Foreskin keratinocyte (primary cell): ENCODE measurements at places on chromosomes 2 and 18.

- DNase-seq: no peak
Measured at GRCh38 chr18:12362473-12363174, 14.4 kb downstream of the AFG3L2 start.

DNA sequence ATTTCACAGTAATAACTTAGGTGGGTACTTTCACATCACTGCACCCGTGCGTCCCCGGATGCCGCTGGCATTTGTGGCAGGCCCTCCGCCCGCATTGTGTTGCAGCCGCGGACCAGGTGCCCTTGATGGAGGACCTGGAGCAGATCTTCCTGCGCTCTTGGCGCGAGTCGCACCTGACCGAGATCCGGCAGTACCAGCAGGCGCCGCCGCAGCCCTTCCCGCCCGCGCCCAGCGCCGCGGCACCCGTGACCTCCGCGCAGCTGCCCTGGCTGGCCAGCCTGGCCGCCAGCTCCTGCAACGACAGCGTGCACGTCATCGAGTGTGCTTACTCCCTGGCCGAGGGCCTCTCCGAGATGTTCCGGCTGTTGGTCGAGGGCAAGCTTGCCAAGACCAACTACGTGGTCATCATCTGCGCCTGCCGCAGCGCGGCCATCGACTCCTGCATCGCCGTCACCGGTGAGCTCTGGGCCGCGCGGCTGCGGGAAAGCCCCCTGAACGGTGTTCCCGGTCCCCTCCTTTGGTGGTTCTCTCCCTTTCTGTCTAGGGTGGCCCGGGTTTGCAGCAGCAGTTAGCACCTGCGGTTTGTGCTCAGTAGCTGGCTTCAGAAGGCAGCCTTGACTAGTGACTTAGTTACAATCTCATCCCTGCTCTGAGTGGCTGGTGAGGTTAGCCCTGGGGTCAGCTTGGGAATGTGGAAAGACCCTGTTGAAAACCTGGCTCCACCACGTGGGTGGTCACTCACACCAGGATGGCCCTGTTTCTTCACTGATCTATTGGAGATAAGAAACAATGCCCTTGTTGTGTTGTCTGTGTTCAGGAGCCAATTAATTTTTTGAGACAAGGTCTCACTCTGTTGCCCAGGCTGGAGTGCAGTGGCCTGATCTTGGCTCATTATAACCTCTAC, 59.1 kb downstream of the GREB1 start:
- DNase-seq: no peak

GRCh38 chr2:240269380-240269779, 128.9 kb upstream of the OTOS start:
- no peak for DNase-seq

- peak; percentile 44 for DNase-seq
Measured at GRCh38 chr18:3454365-3455089, 4.6 kb downstream of the TGIF1 start.

GRCh38 chr18:77321823-77322805, 72.5 kb downstream of the GALR1 start:
- DNase-seq: no peak

DNA sequence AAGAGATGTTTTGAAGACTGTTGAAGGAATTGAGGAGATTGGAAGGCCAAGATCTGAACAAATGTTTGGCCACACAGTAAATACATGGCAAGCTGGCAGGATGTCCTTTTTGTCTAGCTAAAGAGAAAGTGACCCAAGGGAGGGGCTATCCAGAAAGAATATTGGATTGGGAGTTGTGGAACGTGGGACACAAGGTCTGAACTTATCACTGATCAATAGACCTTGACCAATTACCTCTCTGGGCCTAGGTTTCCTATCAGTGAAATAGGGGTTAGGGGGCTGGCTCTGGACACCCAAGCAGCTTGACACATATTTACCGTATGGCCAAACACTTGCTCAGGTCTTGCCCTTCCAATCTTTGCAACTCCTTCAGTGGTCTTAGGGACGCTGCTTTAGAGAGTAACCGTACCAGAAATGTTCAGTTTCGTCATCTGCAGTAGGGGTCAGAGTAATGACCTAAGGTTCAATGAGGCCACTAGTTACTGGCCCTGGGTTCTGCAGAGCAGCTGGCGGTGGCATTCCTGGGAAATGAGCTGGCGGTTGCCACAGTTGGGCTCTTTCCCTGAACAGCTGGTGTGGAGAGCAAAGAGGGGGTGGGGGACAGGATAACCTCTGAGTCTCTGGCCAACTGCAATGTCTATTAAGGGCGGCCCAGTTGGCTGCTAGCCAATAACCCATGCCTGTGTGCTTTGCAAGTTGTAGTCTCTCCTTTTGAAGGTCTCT, 70.1 kb upstream of the STPG4 start:
- DNase-seq: peak; percentile 48

- no peak for DNase-seq
Measured at GRCh38 chr2:54084600-54084999, 30.8 kb upstream of the ACYP2 start.

DNA sequence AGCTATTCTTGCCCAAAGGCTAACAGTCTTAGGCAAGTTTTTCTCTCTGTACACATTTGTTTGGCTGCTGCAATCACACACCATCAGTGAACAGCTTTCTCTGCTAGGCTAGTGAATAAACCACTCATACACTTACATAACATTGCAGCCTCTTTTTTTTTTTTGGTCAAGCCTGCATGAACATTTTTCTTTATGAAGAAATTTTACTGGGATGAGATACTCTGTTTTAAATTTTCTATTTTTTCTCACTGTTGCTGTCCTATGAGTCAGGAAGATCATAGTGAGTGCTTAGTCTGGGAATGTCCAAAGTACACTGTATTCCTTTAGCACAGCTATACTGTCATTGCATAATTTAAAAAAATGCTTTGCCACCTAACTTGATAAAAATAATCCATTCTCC, 58.5 kb downstream of the ROCK1 start:
- peak; percentile 87 for DNase-seq

GRCh38 chr18:40168026-40168425, 1787.0 kb upstream of the PIK3C3 start:
- DNase-seq: peak; percentile 23

- no peak for DNase-seq
Measured at GRCh38 chr2:200456567-200456966, 53.3 kb downstream of the KCTD18 start.

- no peak for DNase-seq
Measured at GRCh38 chr2:154532763-154533162, 165.7 kb upstream of the KCNJ3 start.

- no peak for DNase-seq
Measured at GRCh38 chr2:164975891-164976290, 20.6 kb upstream of the SLC38A11 start.

DNA sequence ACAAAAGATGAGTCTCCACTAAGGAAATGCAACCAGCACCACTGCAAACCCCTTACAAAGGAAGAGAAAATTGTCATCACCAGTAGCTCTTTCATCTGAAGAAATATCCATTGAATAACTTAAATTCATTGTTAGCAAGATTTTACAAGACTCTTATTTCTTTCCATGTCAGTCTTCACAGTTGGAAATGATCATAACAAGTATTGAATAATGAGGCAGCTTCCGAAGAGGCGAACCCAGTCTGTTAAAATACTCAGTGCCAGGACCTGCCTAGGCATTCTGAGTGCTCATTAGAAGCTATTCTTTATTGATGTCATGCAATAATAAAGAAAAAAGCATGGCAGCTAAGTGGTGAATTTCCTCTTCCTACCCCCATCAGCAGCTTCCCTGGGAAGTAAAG, 33.5 kb downstream of the NOSTRIN start:
- DNase-seq: no peak

GRCh38 chr2:16209799-16210198, 269.4 kb downstream of the MYCN start:
- DNase-seq: no peak

DNA sequence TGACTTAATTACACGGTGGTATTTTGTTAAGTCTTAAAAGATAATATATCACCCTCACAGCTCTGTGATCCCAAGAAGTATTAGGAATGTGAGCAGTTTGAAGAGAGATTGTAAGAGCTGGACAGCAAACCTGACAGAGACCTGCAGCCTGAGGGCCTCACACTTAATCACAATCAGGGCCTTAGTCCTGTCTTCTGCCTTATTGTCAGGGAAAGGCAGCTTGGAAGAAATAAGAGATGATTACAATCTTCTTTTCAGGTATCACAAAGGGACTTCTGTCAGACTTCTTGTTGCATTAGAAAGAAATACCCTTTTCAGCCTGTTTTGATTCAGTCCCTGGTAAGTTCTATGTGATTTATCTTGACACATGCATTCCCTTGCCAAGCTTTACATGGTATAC, 1433.8 kb upstream of the SLC39A10 start:
- DNase-seq: no peak
